ENCODE measurements at places on chromosomes 2 and 18.

DNA sequence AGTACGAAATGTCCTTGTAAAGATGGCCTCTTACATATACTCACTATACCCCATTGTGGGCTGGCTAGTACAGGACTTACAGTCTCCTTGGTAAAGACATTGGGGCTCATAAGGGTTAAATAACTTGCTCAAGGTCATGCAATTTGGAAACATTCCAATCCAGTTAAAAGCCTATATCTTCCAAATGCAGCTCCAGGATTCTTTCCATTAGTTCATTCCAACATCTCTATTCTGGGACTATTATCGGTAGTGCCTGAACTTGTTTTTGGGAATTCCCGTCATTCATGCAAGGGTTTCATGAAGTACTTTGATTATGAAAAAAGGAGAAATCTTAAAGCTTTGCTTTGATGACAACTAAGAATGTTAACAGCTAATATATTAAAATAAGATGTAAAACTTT, 99.2 kb upstream of the SLC8A1 start:
- DNase-seq, result no peak

DNA sequence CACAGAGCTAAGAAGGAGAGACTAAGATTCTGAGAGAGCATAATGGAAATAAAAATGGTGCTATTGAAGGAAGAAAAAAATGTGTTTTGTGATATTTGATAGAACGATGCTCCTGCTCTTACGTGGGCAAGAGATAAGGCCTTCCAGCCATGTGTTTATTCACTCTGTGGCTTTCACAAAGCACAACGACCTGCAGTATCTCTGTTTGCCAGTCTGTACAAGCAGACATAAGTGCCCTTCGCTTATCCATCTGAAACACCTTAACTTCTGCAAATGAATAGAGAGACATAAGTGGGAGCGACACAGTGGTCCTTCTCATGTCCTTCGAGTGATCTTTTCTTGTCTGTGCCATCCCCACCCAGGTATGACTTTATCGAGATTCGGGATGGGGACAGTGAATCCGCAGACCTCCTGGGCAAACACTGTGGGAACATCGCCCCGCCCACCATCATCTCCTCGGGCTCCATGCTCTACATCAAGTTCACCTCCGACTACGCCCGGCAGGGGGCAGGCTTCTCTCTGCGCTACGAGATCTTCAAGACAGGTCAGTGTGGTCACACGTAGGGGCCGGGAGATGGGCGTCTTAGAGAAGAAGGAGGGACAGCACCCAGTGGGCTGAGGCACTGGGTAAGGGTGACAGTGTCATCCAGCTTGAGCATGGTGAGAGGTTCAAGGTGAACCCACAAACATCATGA, 33.7 kb downstream of the NRP2 start:
- peak; percentile 40 for DNase-seq

- DNase-seq, result no peak
These were observed 755.8 kb upstream of the PIK3C3 start for GRCh38 chr18:41199212-41199611.

GRCh38 chr2:134385195-134385594, 131.3 kb downstream of the MGAT5 start:
- no peak for DNase-seq

DNA sequence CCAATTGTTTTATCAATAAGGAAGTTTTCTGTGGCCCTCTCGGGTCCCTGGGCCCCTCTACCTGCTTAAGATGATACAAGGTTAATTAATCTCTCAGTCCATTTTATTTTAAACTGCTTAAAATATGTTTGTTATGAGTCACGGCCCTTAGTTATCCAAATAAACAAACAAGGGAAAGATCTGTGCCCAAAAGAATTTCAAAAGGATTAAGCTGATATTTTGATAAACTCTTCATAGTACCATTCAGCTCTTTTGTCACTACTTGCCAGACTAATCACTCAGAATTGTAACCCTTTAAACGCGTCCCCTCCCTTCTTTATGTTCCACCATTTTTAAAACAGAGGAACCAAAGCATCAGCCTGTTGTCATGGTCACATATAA, 144.7 kb upstream of the STK17B start:
- DNase-seq, result no peak

DNA sequence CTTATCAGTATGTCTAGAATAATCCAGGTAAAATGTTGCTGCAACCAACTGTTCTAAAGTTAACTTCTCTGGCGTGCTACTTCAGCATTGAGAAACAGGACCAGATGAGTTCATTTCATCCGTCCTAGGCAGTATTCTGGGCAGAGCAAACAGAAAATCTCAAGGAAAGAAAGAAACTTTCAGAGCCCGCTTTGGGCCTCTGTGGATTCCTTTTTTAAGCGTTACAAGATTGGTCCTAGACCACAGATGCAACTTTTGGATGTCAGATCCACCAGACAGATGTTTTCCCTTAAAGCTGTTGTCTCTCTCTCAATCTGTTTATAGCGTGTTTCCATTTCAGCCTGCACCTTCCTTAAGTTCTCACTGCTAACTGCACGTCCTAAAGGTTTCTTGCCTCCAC, 75.0 kb downstream of the BCL2 start:
- no peak for DNase-seq

GRCh38 chr2:74551942-74552913, 1.5 kb downstream of the LOXL3 start:
- DNase-seq, result no peak

DNA sequence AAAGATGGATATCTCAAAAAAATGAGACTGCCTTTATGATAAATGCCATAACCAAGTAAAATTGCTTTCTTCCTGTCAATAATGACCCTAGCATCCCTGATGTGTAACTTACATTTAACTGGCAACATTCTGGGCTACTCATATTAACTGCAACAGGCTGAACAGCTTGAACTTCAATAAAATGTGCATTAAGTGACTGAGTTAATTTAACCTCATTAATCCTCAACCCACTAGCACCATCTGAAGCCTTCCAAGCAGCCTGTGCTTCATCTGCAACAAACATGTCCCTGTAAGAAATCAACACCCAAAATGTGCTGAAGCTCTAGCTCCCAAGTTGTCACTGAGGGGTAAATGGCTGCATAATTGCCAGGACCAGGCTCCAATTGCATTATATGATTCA, 296.2 kb upstream of the ZC3H15 start:
- DNase-seq, result no peak

- DNase-seq, result peak; percentile 56
These were observed at the start of gene DLX2 for GRCh38 chr2:172102391-172103359. TSS of gene DLX2 (minus strand) at chr2:172102900. CDS start at chr2:172102538, 362 bp downstream.

- no peak for DNase-seq
These were observed 61.5 kb downstream of the AGAP1 start for GRCh38 chr2:235555371-235555770.

DNA sequence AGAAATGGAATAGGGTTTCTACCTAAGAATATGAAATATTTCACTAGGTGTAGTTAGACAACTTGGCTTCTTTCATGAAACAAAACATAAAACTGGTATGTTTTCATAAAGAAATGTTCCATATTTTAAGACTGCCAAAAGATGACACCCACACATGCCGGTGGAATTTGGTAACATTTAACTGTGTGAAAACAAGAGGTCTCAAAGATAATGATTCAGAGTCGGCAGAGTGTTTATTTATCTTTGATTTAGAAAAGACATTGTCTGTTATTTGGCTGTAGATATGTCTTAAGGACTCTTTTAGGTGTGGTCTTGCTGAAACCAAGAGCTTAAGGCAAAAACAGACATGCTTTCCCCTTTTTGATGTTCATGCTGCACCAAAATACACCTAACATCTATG, 63.5 kb upstream of the FN1 start:
- DNase-seq, result no peak

GRCh38 chr2:191349990-191350389, 104.8 kb downstream of the MYO1B start:
- no peak for DNase-seq

GRCh38 chr2:212595036-212595654, 56.5 kb upstream of the ERBB4 start:
- DNase-seq, result peak; percentile 14

DNA sequence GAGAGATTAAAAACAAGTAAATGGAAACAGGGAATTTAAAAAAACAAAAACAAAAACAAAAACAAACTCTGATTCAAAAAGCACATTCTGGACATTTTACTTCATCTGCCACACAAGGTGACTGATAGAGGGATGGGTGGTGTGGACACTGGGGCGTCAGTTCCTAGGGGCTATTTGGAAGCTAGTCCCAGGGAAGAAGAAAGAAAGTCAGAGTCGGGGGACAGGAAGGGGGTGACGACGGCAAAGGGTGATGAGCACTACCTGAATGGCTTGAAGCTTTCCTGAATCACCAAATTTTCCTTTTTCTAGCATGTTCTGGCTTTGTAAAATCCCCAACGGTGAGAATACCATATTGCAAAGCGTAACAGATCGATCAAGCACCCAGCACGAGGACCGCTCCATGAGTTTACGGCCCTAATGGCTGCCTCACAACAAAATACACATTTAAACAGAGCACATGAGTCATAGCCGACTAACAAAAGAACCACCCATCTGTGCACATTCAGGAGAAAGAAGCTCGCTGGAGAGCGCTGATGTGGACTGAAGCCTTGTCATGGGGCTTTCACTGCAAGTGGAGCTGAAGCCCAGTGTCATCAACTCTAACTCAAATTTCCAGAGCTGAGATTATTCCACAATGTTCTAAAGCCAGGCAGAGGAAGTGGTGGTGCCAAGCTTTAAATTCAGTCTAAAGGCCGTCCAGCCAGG, 178.9 kb downstream of the LNPK start:
- no peak for DNase-seq

GRCh38 chr2:20235655-20236305, 10.8 kb upstream of the SDC1 start:
- no peak for DNase-seq

GRCh38 chr2:40284797-40285196, 167.1 kb downstream of the SLC8A1 start:
- no peak for DNase-seq

DNA sequence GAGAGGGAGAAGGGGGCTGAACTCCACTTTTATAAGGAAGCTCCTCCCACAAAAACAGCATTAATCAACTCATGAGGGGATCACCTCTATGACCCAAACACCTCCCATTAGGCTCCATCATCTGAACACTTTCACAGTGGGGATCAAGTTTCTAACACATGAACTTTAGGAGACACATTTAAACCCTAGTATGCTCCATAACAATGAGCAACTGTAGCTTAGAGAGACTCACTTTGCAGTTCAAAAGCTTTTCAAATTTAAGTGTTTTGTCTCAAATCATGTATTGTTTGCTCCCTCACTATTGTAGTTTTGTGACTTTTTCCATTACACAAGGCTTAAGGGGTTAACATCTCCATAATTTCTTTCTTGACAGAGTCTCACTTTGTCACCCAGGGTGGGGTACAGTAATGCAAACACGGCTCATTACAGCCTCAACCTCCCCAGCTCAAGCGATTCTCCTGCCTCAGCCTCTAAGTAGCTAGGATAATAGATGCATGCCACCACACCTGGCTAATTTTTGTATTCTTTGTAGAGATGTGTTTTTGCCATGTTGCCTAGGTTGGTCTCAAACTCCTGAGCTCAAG, 352.7 kb upstream of the CDH20 start:
- no peak for DNase-seq

DNA sequence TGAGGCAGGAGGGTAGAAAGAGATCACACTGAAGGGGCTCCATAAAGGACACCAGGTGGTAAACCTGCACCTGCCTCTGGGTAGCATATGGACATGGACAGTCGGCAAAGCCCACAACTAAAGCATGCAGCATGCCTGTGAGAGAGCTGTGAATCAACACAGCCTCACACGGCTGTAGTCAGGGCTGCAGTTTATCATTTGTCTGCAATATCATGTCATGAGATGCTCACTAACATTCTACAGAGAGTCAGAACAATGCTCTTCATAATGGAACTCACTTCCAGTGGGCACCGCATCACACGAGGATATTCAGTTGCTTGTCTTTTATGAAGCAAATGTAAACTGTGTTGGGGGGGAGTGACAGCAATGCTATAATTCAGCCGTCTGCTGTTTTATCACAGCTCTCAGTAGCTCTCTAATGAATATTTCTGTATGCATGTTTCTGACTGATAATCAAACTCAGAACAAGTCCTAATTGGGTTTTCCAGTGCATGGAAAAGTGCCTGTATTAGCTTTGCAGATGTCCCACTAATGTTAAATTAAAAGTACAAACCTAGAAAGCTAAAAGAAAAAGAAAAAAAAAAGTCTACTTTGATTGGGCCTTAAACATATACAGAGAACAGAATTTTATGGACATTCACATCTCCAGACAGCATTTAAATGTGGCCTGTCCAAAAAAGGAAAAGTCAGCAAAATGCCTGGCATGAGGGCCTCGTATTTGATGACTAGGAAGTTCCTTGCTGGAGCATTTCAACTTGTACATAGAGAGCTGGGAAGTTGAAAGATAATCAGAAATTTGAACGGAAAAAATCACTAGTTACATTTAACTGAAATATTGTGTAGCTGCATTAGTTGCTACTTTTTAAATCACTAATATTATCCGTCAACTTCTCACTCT, 406.1 kb upstream of the SOX11 start:
- no peak for DNase-seq

DNA sequence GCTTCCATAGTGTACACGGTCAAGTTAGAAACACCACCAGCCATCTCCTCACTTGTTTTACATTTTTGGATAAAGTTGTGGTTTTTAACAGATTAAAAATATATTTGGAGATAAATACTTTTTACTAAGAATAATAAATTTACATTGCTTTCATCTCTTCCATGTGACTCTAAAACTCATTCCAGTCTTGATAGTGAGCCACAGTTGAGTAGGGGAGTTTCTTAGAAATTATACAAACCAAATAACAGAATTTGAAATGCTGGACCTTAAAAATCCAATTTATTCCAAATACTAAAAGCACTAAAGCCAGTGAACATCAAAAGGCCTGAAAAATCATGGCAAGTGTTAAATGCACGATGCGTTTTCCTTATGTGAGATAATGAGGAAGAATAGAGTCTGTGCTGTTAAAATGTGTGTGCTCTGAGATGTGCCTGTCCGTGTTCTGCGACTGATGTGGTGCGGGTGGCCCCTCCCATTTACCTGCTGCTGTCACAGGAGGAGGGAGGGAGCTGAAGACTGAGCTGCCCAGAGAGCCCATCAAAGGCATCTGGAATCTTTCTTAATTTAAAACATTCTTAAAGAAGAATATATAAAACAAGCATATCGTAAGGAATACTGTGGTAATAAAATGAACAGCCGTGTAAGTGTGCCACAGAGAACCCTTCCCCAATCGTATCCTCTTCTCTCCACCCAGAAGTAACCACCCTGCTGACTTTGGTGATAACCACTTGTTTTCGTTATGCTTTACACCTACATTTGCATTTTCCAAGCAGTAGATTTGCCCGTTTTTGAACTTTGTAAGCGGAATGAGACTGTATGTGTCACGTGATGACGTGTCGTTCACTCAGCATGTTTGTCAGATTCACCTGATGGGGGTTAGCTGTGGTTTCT, 57.0 kb upstream of the TXNDC2 start:
- DNase-seq, result no peak
